ENCODE measurements at places on chromosomes 5 and 9.

DNA sequence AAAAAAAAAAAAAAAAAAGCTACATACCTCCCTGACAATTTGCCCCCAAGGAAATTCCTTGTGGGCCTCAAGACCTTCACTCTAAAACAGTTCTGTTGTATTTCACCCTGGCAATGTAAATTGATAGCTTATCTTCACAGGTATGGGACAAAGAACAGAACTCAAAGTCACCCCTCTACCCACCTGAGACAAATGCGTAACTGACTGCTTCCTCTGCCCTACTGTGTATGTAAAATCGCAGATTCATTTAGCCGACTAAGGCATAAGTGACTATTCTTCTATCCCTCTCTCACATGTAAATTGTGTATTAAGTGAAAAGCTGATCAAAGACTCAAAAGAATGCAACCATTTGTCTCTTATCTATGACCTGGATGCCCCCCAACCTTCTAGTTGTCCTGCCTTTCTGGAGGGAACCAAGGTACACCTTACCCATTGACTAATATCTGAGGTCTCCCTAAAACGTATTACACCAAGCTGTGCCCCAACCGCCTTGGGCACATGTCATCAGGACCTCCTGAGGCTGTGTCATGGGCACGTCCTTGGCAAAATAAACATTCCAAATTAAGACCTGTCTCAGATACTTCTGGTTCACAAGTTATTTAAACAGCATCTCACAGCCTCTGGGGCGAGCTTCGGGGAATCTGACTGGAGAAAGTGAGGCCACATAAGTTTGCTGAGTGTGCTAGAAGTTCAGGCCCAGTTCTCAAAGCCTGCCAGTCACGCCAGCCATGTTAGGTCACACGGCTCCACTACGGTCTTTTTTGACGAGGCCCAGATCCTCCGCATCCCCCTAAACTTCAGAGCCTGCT is 954 bp downstream of the TBCA start:
- no peak for DNase-seq

- no peak for DNase-seq
Measured at GRCh38 chr5:158407824-158408195, 548.9 kb upstream of the CLINT1 start.

DNA sequence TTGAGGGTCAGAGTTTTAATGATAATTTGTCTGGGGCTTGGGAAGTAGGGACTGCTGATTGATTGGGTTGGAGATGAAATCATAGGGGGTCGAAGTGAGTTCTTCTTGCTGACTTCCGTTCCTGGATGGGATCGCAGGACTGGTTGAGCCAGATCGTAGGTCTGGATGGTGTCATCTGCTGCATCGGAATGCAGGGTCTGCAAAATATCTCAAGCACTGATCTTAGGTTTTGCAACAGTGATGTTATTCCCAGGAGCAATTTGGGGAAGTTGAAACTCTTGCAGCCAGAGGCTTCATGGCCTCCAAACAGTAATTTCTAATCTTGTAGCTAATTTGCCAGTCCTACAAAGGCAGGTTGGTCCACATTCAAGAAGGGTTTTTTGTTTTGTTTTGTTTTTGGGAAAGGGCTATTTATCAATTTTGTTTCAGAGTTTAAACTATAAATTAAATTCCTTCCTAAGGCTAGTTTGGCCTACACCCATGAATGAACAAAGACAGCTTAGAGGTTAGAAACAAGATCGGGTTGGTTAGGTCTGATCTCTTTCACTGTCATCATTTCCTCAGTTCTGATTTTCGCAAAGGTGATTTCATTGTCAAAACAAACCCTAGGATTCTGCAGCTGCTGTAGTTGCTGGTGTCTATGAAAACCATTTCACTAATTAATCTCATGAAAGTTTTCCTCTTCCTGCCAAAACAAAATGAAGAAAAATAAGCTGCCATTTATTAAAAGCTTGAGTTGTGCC is 388.0 kb downstream of the TMEM232 start:
- DNase-seq = no peak

DNA sequence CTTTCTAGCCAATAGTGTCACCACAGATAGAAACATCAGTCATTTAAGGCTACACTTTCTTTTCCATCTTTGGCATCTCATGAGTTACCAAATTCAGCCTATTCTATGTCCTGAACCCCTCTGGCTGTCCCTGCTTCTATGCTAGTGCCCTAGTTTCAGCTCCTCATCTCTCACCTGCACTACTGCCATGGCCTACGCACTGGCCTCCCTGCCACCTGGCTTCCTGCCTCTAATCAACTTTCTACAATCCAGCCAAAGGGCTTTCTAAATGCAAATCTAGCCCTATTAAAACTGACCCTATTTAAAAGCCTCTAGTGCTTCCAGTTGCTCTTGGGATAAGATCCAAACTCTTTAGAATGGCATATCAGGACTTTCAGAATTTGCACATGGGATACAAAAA is 482.9 kb downstream of the TMEM38B start:
- no peak for DNase-seq

- DNase-seq = peak; percentile 35
Measured at GRCh38 chr9:134778841-134779411, 101.7 kb upstream of the FCN2 start.

- no peak for DNase-seq
Measured at GRCh38 chr5:100566382-100567141, 31.4 kb downstream of the FAM174A start.

DNA sequence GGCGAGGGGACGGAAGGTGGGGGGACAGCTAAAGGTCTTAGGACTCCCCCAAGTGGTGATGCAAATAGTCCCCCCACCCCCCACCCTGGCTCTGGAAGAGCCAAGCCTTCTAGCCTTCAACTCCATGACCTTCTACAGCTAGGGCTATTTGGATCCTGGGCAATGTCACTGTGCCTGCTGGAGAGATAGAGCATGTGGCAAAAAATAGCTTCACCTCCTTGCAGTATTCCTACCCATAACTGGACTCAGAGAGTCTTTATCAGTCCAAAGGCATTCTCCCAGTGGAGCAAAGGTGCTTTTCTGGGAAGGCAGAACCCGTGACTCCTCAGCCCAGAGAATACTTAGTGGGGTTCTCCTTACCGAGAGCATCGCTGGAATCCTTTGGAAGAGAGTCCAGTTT is 48.9 kb upstream of the PPARGC1B start:
- DNase-seq = no peak

- DNase-seq = no peak
Measured at GRCh38 chr9:87113874-87114273, 166.6 kb upstream of the GAS1 start.

DNA sequence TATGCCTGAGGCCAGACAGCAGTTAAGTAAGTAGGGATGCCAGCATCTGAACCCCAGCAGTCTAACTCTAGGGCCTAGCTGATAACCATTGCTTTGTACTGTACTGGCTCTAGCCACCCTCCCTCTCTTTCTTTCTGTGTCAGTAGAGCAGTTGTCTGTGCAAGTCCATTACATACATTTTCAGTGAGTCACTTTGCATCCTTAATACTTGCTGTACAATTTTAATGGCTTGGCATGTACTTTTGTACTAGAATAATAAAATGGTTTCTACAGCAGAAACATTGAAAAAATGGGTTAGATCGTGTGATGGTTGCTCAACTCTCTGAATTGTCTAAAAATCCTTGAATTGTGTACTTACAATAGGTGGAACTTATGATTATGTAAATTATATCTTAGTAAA is 1.5 kb upstream of the TTC39B start:
- no peak for DNase-seq

- no peak for DNase-seq
Measured at GRCh38 chr5:153267506-153267905, 223.0 kb upstream of the GRIA1 start.

GRCh38 chr5:74598731-74599130 is 41.8 kb downstream of the ENC1 start:
- DNase-seq = no peak

- no peak for DNase-seq
Measured at GRCh38 chr5:153959134-153959957, 79.4 kb downstream of the FAM114A2 start.

GRCh38 chr9:124808246-124808956 is 31.5 kb downstream of the OLFML2A start:
- no peak for DNase-seq

- DNase-seq = no peak
Measured at GRCh38 chr5:20833081-20833627, 845.2 kb upstream of the CDH18 start.

DNA sequence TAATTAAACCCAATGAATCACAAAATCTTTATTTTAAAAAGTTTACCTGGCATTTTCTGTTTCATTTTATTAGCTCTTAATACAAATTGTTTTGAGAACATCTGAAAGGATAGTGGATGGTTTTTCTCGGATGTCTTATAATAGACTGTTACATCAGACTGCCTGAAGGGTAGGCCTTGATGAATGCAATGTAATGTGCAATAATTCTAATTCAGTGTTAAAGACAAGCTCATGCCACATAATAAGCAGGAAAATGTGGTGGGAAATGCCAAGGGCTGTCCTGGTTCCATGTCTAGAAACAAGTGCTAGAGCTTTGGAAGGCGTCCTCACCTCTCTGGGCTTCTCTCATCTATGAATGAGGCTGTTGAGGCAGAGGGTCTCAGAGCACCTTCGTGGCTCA is 148.1 kb downstream of the DEPDC1B start:
- no peak for DNase-seq

DNA sequence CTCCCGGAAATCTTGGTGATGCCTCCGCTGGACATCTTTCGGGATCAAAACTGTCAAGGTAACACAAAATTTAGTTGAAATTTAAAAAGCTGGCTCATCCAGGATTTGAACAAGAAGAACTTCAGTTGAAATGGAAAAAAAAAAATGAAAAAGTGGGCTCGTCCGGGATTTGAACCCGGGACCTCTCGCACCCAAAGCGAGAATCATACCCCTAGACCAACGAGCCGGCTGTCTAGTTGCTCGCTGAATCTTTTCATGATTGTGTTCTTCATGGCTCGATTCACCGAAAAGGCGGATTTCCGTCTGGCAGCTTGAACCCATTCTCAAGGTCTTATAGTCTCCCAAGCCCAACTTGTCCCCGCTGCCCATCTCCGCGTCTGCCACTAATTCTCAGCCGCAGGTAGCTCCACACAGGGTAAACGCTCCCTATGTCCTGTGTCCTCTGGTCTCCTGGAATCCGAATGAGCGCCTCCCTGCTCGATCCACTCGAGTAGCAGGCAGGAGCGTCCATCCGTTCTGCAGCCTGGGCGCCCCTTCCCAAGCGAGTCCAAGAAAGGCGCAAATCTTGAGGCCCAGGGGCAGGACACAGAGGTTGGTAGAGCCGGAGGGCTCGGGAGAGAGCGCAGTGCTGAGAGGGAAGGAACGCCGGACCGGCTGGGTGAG is 16.2 kb downstream of the TRIM7 start:
- no peak for DNase-seq

- no peak for DNase-seq
Measured at GRCh38 chr5:75412111-75412990, 75.3 kb downstream of the HMGCR start.

DNA sequence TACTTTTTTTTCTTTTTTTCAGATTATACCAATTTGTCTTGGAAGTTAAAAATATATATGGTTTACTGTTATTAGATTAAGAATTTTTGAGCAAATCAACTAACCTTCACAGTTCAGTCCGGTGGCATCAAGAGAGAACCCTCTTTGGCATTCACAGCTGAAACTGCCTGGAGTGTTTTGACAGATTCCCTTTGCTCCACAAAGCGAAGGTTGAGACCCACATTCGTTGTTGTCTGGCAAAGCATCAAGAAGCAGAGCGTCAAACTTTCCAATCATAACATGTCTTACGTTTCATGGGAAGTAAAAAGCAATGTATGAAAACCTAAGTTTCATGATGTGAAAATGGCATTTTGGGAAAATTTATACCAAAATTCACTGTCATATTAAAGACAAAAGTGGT is 190.2 kb downstream of the SLC12A2 start:
- no peak for DNase-seq

- peak; percentile 32 for DNase-seq
Measured at GRCh38 chr5:97142521-97143254, at the start of gene LIX1. Gene LIX1 (minus strand): TSS chr5:97142611. CDS start chr5:97142576, 35 bp downstream.

- no peak for DNase-seq
Measured at GRCh38 chr9:136992819-136993369, 672 bp downstream of the PAXX start.

- DNase-seq = peak; percentile 26
Measured at GRCh38 chr5:18985171-18985758, 1002.7 kb downstream of the CDH18 start.

DNA sequence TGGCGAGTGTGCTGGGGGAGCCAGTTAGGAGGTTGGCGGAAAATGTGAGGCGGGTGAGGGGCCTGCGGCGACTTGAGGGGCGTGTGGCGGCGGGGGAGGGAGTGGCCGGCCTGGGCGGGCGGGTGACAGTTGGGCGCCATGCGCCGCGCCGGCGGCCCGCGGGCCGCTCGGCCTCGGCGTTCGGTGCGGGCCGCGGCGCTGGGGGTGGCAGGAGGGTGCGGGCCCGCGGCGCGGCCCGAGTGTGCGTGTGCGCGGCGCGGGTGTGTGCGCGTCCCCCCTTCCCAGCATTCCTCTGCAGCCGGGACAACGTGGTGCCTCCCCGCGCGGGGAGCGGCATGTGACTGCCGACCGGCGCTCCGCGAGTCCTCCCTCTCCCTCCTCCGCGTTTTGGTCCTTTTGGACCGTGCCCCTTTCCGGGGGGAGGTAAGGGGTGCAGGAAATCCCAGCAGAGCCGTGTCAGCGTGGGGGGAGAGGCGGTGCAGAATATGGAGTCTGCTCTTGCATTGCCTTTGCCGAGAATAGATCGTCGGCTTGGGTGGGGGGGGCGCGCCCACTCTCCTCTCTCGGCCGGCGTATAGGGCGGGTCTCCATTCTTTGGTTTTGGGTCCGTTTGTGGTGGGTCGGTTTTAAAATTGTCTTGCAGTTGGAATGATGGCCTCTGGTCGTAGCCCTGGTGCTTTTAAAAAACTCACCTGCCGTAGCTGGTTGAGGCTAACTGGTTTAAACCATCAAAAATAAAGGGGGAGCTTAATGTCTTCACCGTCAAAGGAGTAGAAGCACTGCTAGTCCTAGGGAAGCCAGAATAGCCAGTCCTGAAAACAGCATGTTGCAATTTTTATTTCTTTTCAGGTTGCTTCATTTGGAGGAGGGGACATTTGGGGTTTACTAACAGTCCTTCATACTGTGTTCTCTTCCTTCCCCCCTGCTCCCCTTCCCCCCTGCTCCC is 2.0 kb downstream of the LARP1 start:
- DNase-seq = no peak

- no peak for DNase-seq
Measured at GRCh38 chr9:136537411-136537810, 8.4 kb downstream of the NOTCH1 start.

DNA sequence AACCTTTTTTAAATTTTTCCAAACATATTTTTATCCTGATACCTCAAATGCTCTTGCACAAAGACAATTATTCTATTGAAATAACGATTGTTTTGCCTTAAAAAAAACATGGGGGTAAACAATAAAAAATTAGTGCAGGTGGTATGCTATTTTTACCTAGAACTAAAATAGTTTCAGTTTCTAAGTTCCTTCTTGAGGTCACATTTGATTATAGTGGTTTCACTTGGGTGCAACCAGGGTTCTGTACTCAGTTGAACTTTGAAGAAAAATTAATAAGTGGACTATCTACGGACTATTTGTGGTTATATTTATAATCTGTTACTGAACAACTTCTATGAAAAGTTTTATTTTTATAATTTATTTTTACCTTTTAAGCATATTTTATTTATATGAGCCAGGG is 387.1 kb upstream of the IZUMO3 start:
- no peak for DNase-seq
